ENCODE measurements at places on chromosomes 3 and 15.

DNA sequence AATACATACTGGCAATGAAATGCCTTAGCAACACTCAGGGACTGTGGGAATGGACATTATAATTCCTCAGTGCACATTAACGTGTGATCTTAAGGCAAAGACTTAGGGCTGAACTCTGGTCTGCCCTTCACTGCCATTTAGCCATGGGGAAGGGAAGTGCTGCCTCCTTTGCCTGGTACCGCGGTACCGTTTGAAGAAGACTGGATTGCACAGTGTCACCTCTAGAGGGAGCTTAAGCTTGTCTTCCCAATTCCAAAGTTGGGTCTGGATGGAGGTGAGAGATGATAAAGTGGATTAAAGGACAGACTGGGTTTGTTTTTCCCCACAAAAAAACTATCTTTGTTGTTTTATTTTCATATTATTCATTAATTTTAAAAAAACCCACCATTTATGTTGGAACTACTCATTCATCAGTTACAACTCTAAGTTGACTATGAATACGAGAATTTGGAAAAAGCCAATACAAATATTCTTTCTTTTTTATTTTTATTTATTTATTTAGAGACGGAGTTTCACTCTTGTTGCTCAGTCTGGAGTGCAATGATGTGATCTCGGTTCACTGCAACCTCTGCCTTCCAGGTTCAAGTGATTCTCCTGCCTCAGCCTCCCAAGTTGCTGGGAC lies 60.0 kb upstream of the SYN2 start:
- peak; percentile 47 for DNase-seq

DNA sequence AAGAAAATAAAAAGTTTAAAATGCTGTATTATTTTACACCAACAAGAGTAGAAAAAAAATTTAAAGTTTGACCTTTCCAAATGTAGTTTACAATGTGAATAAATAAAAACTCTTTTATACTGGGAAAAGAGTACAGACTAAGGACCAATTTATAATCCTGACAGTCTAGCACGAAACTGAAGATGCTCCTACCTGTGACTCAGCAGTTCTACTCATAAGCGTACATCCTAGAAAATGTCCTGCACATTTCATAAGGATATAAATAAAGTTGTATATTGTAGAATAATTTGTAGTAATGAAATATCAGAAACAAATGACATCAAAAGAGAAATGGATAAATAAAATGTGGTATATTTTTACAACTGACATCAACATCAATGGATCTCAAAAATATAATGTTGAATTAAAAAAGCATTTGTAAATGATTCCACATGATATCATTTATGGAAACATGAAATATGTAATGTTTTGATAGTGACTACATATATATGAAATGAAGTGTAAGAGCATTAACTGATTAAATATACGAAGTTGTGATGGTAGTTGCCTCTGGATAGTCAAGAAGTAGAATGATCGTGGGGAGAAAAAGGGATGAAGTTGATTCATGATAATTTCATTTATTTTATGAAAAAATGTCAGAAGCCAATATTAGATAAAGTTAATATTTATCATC lies 161.3 kb upstream of the CBLB start:
- DNase-seq, result peak; percentile 56

- no peak for DNase-seq
Observed at GRCh38 chr3:159843840-159844730, 144.6 kb upstream of the IL12A start.

GRCh38 chr3:89560568-89560967 lies 453.1 kb downstream of the EPHA3 start:
- no peak for DNase-seq

DNA sequence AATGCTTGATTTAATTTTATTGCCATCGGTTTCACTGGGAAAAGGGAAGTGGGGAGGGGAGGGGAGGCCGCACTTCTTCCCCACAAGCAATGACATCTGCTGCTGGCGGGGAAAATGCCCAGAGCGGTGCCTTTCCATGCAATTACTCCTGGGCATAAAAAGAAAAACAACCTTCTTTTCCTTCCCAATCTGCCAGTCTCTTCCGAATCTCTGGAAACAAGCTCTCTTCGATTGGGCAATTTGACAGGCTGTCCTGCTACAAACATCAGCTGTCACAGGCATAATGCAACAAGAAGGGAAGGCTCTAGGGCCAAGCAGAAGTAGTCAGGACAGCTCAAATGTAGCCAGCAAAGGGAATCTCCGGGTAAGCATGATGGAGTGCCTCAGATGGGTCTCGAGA lies 93.4 kb upstream of the STRIT1 start:
- no peak for DNase-seq

DNA sequence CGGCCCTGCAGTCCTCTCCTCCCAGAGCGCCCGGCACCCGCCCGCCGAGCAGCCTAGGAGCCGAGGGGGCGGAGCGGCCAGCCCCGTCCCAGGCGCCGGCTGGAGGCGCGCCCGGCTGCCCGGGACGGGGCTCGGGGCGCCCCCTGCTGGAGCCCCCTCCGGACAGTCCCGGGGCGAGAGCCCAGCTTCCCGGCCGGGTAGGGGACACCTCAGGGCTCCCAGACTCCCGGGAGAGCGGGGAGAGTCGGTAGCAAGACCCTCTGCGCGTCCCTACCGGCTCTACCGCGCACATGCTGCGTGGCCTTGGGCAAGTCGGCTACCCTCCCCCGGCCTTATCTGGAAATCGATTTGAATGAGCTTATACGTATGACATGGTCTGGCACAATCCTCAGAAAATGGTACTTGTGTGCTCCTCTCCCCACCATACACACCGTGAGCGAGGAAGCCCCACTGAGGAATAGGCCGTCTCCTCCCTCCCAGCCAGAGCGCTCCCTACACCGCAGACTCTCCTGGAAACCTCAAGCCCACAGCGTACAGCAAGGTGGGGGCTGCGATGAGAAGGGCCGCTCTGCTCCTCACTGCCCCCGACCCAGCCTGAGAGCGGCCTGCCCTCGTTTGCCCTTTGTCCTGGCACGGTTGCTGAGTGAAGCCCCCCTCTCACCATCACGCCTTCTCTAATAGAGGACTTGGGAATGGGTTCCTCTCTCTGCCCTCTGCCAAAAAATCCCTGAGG lies at the start of gene DAPK2:
DAPK2 (minus strand) TSS at position 65 of the 733 bp plus-strand sequence. CDS start 6,224 bp downstream, outside the sequence.
- peak; percentile 65 for DNase-seq

DNA sequence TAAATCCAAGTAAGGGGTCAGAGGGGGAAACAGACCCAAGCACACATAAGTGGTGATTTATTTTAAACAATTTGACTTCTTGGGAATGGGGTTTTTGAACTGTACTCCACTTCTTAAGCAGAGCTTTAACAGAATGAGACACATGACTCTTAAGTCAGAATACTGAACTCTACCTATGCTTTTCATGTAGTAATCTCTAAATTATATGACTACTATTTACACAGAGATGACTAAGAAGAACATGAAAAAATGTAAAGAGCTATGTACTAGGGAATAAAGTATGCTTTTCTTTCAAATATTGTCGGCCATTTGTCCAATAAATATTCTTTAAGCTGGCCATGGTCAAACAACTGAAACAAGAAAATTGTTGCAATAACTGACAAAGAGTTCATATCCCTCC lies 35.2 kb downstream of the TRANK1 start:
- DNase-seq, result peak; percentile 49

GRCh38 chr3:44128057-44128775 lies 113.5 kb upstream of the TOPAZ1 start:
- no peak for DNase-seq

- peak; percentile 14 for DNase-seq
Observed at GRCh38 chr3:159451482-159451881, 537.2 kb upstream of the IL12A start.

GRCh38 chr3:13518516-13518953 lies 30.4 kb upstream of the FBLN2 start:
- no peak for DNase-seq

GRCh38 chr3:94406595-94406994 lies 343.7 kb downstream of the NSUN3 start:
- no peak for DNase-seq

GRCh38 chr15:68017201-68017600 lies 36.9 kb upstream of the PIAS1 start:
- DNase-seq, result no peak

DNA sequence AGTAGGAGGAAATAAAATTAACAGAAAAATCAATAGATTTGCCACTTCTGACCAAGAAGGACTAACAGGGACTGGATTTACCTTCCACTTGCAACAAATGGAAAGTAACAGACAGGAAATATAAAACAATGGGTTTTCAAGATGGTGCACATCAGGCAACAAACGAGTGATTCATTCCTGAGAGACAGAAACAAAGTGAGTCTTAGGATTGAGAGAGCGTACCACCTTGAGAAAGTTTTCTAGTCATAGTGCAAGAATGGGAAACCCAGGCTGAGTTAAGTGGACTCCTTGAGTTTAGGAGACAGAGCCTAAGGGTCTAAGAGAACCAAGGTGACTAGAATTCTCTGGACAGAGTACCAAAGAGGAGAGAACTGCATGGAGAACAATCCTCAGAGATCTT lies 101.7 kb downstream of the PPP2R3A start:
- DNase-seq, result no peak

DNA sequence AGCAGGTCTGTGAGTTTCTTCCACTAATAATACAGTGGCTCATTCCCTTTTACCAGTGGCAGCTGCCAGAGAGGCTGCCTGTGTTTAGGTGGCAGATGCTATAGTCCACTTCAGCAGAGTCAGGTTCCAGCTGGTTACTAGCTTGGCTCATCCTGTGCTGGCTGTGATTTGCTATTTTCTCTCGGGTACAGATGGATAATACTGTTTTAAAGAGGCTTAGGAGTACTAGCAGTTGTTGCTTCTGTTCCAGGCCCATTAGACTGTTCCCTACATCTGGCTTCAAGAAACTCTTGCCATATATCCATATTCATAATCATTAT lies 41.0 kb downstream of the ZNF609 start:
- DNase-seq, result no peak

GRCh38 chr3:172993412-172993811 lies 147.6 kb downstream of the SPATA16 start:
- no peak for DNase-seq

- DNase-seq, result no peak
Observed at GRCh38 chr3:147418808-147419701, 9.9 kb downstream of the ZIC1 start.

Measured in epithelial cell of esophagus (primary cell).